Activated CD4-positive, CD25-positive, alpha-beta regulatory T cell treated with anti-CD3 and anti-CD28 coated beads, Interleukin-2, amount 50 U/mL, for 72 hours (primary cell): ENCODE measurements at places on chromosomes 1 and 21.

- DNase-seq, result no peak
These were observed 164.1 kb downstream of the GALNT2 start for GRCh38 chr1:230230948-230231773.

DNA sequence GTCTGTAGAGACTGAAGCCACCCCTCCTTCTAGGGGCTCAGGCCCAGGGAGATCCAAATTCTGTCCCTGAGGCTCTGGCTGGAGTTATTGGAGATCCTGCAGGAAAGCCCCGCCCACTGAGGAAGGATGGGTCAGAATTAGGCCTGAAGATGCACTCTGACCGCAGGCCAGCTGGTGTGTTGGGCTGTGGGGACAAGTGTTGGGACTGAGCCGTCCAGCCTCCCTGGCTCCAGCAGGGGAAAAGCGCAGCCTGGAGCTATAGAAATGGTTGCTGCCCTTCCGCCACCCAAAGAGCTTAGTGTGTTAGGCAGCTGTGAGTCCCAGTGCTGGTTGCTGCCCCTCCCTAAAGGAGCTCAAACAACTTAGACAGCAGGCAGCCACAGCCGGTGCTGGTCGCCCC, 33.0 kb upstream of the PRRX1 start:
- no peak for DNase-seq

DNA sequence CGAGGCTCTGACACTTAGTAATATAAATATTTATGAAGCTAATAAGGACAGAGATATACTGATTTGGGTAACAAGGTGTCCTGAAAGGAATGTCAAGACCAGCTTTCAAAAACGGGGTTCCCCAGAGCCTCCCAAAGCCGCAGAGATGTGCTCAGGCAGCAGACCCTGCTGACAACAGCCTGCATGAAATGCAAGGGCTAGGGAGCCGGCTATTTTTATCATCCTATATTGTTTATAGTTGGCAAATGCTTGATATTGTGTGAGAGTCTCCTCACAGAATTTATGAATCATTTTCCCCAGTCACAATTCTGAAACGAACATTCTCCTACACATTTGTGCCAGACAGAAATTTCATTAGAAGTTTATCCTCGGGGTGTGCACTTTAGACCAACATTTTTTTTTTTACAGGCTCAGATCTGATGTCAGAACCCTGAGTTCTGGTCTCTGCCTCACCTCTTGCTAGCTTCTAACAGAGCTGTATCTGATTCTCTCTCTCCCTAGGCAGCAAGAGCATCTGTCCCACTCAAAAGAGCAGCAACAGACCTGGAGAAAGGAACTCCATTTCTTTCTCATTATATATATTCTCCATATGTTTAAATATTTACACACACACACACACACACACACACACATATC, 302.3 kb upstream of the PLD5 start:
- DNase-seq, result no peak

DNA sequence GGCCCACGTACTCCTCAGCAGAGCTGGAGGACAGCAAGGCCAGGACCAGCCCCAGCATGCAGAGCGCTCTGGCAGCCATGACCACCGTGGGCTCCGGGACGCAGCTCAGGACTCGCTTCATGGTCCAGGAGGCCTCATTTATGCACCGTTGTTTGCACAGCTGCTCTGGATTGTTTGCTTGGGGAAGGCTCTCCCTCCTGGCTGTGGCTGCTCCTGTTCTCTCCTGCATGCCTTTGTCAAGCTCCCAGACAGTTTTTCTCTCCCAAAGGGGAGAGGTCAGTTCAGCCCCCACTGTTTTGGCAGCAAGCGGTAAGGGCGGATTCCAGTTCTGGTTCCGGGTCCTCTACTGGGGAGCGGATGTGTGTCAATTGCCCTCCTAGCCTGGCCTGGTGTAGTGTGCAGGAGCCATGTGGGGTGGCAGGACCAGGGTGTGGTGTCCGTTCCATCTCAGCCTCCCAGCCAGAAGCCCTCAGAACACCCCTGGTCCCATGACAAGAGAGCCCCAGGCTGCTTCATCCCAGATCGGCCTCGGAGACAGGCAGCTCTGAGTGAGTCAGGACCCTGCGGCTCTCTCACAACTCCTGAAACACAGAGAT, at the start of gene TFF3:
Gene TFF3 (minus strand): TSS at position 114 of the 596 bp plus-strand sequence. CDS start 35 bp downstream, at position 79.
- peak; percentile 23 for DNase-seq

DNA sequence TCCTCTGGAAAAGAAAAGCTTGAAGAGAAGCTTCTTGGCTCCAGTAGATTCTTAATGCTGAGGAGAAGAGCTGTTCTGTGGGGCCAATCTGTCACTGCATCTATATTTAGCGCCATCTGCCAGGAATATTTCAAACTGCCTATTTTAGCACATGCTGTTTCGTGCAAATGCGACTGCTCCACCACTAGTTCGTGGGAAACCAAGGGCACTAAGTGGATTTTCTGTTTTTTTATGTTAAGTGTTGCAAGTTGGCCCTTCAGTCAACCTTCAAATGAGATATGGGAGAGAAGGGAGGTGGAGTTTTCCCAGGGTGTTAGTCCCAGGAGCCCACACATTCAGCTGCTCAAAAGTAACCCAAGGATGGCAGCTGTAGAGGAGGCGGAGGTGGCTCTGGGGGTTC, 91.9 kb downstream of the TSEN15 start:
- no peak for DNase-seq

DNA sequence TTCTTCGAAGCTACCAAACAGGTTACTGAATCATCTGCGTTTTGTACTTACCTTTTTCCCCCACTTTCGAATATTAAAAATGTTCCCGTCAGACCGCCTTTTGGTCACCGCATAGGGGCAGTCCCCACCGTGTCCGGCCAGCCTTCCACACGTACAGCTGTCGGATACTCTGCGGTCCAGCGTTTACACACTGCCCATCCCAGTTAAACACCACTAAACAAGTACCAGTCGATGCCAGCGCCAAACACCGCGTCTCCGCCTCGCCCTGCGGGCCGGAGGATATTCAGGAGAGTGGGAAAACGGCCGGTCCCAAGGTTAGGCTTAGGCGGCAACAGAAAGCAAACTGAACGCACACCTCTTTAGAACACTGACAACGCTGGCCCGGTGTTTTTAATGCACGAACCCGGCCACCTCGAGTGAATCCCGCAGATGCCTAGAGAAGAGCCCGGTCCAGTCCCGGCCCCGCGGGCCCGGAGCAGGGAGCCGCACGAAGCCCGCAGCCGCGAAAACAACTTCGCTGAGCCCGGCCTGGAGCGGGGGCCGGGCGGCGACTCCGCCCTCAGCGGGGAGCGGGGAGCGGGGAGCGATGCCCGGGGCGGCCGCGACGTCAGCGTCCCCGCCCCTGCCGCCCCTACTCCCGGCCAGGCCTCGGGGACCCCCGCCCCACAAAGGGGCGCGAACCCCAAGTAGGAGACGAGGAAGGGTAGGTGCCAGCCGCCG, 730 bp upstream of the PHF13 start:
- peak; percentile 63 for DNase-seq

GRCh38 chr21:45297329-45297728, 9.6 kb upstream of the POFUT2 start:
- DNase-seq, result no peak

DNA sequence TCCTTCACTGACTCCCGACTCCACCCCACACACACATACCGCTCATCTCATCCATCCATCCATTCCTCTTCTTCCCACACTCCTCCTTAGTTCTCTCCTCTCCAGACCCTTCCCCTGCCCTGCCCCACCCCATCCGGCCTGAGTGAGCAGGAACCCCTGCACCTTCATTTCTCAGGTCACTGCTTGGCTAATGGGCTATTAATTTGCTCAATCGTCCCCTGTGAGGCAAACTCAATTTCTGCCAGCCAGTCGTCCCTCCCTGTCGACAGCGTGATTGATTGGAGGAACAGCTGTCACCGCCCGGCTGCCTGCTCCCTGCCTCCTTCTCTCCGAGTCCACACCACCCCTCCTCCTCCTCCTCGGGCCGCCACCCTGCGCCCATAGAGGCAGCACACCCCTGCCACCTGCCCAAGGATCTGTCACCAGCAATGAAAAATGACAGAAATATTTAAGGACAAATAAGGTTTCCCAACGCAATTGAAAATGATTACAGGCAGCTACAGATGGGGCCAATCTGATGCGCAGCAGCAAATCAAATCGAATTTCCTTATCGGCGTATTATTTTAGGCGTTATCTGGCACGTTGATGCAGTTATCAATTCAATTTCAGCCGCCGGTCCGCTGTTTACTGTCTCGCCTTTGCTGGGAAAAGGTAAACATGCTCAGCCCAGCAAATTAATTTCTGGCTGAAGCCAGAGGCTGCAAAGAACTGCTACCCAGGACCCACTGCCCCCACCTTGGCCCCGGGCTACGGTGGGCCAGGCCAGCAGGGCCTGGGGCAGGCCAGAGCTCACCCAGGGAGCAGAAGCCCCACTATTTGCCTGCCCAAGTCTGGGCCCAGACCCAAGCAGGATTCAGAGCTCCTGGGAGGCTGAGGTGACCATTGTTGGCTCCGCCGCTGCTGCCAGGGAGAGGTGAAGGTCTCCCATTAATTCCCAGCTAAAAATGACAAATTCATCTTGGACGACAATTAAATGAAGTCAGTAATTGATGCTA, 71.3 kb downstream of the TMEM53 start:
- no peak for DNase-seq

DNA sequence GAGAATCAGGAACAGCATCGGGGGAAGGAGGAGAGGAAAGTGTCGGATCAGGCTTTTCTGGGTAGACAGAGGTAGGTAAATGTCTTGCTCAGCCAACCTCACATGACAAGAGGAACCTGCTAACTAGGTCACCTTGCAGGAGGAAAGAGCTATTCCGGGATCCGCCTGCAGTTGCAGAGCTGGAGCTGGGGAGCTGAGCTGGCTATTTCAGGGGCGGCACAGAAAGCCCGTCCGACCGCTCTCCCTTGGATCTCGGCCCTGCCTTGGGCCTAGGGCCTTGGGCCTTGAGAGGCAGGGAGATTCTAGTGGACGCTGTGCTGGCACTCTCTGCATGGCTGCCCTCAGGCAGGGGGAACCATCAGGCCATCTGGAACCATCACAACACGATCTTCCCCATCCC, 56.5 kb upstream of the CTPS1 start:
- DNase-seq, result no peak

- no peak for DNase-seq
These were observed 159.3 kb downstream of the TTLL7 start for GRCh38 chr1:83839566-83840173.

DNA sequence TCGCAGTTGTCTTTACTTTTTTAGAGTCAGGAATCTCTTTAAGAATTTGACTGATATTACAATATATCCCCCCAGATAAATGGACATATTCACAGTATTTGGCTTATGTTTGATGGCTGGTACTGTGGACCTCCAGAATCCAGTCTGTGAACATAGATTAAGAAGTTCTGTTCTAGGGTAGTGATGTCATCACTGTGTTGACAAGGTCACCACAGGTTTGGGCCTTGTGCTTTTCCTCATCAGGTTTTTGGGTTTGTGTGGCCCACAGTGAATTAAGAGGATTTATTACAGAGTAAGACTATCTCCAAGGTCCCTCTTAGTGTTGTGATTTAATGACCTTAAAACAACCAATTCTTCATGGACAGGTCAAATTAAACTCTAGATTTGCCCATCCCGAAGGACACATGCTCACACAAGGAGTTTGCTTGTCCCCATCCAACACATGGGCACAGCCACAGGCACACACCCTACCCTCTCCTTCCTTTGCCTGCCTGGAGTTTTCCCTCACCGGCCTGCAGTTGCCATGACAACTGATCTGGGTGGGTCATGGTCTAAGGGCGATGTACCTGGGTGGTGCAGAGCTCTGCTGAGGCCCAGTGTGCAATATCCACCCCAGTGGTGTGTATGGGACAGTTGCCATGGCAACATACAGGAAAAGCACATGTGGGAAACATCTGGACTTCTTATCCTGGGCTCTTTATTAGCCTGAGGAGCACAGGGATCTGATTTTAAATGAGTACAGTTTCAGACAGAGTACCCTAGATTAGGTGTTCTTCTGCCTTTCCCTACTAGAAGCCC, 98.6 kb downstream of the NAV1 start:
- DNase-seq, result no peak

DNA sequence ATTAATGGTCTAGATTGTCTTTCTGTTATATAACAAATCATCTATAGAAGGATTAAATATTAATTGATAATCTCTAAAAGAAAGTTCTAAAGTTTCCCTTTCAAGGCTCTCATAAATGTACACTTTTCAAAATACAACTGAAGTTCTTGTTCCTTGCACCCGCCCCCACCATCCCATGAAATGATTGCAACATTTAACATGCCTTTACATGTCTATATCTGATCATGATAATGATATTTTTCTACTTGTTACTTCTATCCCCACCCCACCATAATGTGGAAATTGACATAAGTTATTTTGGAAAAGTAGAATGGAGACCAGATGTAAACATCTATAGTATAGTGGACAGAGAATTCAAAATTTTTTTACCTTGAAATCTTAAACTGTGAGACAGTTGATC, 186.6 kb downstream of the NTNG1 start:
- DNase-seq, result no peak

GRCh38 chr1:246215510-246215903, 291.6 kb downstream of the SMYD3 start:
- DNase-seq, result no peak

- DNase-seq, result no peak
These were observed 21.7 kb upstream of the SLC44A3 start for GRCh38 chr1:94798462-94798861.

- DNase-seq, result no peak
These were observed 546.9 kb upstream of the ADAMTS5 start for GRCh38 chr21:27513825-27514224.

- DNase-seq, result no peak
These were observed 6.1 kb downstream of the SRM start for GRCh38 chr1:11053758-11054137.

GRCh38 chr1:109290998-109291397, 8.1 kb upstream of the PSRC1 start:
- no peak for DNase-seq

DNA sequence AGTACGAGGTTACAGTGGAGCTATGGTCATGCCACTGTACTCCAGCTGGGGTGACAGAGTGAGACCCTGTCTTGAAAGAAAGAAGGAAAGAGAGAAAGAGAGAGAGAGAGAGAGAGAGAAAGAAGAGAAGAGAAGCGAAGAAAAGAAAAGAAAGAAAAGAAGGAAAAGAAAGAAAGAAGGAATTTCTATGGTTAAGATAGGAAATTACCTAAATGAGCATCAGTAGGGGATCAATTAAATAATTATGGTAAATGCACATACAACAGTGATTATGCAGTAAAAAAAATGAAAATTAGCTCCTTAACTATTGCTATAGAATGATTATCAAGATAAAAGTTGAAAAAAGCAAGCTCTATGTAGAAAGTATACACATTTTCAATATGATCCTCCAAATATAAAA, 59.8 kb downstream of the COLGALT2 start:
- DNase-seq, result no peak

GRCh38 chr21:38384675-38385426, 113.4 kb downstream of the ERG start:
- DNase-seq, result no peak

GRCh38 chr1:61215119-61215518, 132.8 kb downstream of the NFIA start:
- no peak for DNase-seq

DNA sequence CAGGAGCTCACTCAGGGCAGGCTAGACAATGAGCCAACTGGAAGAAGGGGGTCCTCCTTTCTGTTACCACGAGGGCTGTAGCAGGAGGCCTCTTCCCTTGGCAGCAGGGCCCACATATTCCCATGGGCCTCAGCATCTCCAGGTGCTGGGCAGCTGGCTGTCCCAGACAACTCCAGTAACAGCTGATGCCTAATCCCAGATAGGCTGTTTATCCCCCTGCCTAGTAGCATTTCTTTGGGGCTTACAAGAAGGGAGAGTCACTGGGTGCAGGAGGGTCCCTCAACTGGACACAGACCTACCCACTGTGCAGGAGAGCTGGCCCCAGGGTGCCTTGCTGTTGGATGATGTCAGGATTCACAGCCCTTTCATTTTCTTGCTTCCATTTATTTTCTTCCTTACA, 278.2 kb downstream of the DSCAM start:
- no peak for DNase-seq

GRCh38 chr1:229162825-229163515, 107.9 kb upstream of the RAB4A start:
- DNase-seq, result no peak
